ENCODE measurements at places on chromosomes 12 and 14.

- DNase-seq, result no peak
Observed at GRCh38 chr14:34175574-34175973, 224.7 kb upstream of the EGLN3 start.

GRCh38 chr14:102345232-102345631 is 17.5 kb downstream of the CINP start:
- no peak for DNase-seq

GRCh38 chr14:63727231-63727735 is 582 bp downstream of the SGPP1 start:
- DNase-seq, result no peak

DNA sequence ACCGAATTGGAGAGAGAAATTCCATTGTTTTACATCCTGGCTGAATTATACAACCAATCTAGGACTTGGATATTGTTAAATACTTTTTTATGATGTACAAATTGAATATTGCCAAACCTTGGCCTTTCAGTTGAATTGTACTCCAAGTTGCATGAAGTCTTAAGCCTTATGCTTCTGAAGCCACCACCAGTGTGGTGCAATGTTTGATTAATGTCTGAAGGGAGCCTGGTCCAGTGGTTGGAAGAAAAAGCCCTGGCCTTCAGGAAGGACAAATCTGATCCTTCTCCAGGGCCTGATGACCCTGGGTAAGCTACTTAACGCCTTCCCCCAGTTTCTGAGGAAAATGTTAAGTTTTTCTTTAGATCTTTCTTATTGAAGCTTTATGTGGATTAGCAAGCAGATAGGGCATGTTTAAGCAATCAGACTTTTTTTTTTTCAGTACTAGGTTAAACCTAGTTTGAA is 72.0 kb downstream of the PAPOLA start:
- DNase-seq, result no peak

- no peak for DNase-seq
Observed at GRCh38 chr12:93668919-93669418, 8.2 kb upstream of the CRADD start.

GRCh38 chr12:81347404-81347803 is 269.5 kb downstream of the ACSS3 start:
- no peak for DNase-seq

DNA sequence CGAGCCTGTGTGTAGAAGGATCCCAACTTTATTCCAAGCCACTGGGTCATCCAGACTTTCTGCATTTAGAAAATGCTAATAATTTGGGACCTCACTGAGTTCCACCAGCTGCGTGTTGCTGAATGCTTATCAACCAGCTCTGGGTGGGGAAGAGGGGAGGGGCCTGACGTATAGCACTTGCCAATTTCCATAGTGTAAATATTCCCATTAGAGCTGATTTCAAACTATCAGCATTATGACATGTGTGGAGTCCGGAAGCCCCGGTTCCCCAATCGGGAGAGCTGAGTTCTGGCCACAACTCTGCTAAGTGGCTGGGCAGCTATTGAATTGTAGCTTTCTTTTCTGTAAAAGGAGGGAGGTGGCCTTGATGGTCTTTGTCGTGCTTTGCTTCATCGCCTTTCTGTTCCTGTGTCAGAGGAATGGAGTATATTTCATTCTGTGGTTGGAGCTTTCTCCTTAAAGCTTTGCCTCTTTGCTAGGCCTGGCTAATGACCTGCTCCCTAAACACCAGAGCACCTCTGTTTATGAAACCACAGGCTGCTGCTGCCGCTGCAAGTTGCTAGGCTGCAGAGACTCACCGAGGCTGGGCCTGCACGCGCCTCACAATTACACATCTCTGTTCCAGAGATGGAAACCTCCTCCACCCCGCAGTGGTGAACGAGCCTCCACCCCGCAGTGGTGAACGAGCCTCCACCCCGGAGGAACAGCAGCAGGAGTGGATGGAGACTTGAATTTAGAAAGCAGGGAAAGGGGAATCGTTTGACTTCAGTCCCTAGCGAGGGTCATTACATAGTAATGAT is 7.7 kb upstream of the BCL7A start:
- no peak for DNase-seq

DNA sequence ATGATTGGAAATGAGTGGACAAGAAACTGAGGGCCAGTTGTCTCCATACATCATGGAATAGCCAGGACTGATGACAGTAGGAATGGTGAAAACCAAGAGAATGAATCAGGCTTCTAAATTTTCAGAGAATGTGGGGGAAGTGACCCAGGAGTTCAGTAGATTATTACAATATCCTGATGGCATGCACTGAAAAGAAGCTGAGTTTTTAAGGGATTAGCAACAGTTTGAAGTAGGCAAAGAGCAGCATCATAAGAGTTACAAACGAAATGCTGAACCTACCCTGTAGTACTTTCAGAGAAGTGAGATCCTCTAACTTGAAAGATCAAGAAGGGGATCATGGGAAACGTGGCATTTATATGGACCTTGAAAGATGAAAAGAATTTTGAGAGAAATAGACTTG is 13.2 kb downstream of the SLC2A14 start:
- DNase-seq, result no peak

DNA sequence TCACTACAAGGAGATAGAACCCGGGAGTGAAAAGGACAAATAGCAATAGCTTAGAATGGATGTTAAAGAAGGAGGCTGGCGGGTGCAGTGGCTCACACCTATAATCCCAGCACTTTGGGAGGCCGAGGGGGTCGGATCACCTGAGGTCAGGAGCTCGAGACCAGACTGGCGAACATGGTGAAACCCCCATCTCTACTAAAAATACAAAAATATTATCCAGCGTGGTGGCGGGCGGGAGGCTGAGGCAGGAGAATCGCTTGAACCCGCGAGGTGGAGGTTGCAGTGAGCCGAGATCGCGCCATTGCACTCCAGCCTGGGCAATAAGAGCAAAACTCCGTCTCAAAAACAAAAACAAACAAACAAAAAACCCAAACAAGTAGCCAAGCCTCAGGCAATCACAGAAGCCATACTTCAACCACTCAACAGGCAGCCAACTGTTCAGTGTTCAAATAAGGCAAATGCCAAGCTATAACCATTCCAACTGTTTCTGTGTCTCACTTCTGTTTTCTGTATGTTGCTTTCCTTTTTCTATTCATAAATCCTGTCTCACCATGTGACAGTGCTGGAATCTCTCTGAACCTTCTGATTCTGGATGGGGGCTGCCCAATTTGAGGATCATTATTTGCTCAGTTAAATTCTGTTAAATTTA is 3.9 kb upstream of the SPTLC2 start:
- DNase-seq, result no peak

DNA sequence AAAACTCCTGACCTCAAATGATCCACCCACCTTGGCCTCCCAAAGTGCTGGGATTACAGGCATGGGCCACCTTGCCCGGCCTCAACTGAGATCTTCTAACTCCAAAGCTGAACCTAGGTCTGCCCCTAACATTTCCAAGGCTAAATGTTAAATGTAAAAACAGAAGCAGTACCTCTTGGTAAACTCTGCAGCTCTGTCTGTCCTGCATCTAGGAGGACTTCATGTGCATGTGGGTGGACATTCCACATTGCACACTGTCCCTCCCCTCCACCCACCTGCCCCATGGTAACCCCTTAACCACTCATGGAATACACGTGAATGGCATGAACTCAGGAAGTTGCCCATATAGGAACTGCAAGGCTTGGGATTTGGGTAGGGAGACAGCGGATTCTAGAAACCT is 33.1 kb downstream of the SNX6 start:
- no peak for DNase-seq

DNA sequence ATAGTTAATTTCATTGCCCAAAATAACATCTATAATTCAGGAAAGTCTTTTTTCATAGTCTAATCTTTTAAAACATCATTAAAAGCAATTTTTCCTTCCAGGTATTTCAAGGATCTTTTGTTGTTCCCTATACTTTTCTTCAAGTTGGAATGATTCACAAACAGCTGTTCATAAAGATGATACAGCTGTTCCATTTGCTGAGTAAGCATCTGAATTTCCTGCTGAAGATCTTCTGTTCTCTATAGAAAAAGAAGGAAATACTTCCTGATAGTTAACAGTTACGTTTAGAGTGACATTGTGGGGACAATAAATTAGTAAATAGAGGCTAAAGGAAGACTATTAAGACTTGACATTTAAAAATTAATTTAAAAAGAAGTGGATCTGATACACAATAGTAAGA is 30.3 kb upstream of the ESR2 start:
- DNase-seq, result no peak

DNA sequence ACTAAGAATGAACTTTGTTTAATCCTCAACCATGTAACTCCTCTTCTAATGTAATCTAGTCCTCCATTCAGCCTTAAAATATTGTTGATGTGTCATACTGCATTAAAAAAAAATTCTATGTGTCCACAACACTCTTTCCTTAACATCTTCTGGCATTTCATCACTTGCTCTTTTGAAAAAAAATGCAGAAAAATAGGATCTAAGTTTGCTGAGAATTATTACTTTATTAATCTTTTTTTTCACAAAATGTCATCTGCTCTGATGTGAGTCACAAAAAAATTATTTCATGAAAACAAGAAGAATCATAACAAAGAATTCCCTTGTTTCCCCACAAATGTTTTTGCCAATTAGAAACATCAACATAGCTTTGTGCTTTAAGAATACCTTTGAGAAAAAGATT is 410.1 kb upstream of the MGAT4C start:
- DNase-seq, result no peak

DNA sequence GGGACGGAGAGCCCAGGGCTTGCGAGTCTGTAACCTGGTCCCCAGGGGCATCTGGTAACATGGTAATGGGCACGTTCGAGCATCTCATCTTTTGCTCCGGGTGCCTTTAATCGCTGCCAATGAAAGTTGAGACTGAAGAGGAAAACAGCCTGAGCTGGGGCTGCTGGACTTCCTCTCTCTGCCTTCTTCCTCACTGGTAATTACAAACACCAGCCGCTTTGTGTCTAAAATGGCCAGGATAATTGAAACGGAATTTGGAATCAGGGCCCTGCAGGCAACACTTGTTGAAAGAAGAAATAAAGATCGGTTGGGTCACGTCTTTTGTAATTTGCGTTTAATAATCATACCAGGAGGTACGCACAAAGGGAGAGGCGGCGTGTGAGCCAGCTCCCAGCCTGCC is 51.5 kb upstream of the GPATCH2L start:
- DNase-seq, result no peak

DNA sequence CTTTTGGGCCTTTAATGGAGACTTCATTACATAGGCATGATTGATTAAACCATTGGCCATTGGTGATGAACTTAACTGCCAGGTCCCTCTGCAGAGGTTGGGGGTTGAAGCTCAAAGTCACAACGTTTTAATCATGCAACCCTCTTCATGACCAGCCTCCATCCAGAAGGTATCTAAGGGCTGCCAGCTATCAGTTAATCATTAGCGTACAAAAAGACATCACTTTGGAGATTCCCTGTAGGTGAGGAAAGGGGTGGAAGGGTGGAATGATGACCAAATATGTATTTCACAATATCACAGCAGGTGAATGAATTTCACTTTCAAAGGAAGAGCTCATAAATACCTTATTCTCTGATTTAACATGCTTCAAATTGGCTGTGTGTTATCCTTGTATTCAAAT is 92.0 kb downstream of the MIPOL1 start:
- no peak for DNase-seq

- no peak for DNase-seq
Observed at GRCh38 chr12:132484891-132485441, 5.0 kb upstream of the FBRSL1 start.

GRCh38 chr12:101186291-101186690 is 23.7 kb downstream of the SLC5A8 start:
- DNase-seq, result no peak

GRCh38 chr12:113044516-113044915 is 12.0 kb upstream of the DTX1 start:
- no peak for DNase-seq

DNA sequence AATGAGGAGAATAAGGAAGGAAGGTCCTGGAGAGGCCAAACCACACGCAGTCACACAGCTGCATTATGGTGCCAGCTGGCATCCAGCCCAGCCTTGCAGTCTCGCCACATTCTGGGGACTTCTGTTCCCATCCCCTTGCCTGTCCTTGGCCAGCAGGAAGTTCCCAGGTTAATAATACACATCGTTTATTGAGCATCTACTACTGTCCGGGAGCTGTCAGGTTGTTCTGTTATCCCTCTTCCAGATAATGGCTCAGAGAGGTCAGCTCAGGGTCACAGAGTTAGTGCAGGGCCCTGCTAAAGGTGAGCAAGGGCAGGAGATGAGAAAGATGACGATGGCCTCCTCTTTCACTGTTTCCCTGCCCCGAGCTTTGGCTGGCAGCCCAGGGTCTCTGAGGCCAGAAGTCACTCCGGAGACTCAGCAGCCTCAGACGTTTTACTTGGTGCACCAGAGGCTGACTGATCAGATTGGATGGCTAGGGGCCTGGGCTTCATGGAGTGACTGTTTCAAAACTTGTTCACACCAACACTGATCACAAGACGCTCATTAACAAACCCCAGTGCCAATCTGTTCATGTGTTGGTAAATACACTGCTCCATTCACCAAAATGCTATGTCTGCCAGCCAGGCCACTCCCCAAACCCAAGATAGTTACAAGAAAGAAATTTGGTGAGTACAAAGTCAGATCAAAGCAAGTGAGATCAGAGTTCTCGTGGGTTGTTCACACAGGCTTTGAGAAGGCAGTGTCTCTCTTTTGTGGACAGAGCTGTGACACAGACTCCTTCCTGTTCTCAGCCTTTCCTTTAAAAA is 79.2 kb downstream of the B4GALNT3 start:
- DNase-seq, result no peak

DNA sequence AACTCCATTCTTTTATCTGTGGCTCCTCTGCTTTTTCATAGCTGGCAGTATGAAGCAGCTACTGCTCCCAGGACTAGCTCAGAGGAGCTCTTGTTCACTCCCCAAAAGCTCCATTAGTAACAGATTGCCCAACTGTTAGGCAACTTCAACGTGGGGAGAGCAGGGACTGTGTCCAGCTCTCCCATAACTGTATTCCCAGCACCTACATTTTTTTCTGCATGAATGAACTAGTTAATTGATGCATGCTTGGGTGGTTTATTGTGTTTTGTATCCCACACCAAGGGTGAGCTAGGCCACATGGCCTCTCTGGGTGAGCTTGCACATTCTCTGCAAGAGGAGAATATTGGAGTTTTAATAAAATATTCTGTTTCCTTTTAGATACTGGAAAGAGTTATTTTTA is 15.2 kb downstream of the STON2 start:
- no peak for DNase-seq

DNA sequence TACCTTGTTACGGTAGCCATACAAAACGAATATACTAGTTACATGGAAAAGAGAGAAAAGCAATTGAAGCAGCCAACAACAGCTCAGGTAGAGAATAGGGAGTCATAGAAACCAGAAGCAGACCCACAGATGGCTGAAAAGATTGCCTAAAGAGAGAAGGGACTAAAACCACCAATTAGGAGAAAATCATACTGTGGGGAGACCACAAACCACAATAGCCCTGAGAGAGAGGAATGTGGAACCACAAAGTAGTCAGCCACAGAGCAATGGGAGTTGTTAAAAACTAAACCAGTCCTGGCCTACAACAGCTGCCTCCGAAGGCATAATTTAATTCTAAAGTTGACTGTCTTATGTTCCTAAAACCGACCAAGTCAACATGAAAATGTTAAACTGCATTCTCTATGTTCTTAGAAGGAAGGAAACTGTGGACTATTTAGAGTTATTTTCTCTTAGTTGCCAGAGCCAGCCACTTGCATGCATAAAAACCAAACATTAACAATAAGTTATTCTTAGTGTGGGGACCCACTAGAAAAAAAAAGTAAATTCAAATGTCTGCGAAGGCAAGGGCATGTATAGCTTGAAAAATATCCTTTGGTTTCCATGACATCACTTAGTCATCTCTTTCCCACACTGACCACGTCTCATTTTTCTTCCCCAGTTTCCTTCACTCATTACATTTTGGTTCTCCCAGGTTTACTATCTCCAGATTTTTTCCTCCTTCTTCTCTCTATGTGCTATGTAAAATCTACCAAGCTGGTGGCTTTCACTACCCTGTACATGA is 398.1 kb downstream of the NOVA1 start:
- DNase-seq, result no peak

GRCh38 chr14:106228541-106229158 is 702.3 kb downstream of the TMEM121 start:
- no peak for DNase-seq
